Gastrocnemius medialis (tissue), 4 donors: ENCODE measurements at places on chromosomes 3 and 15. TPM values are rescaled to one million over a fixed set of nuclear protein-coding genes. Genes with fewer than 3 reads are reported as not detected.
A peak's percentile ranks its signal among the peaks of the same experiment; 100 is the strongest.

The FSTL1 gene
- total RNA-seq = 53.4 TPM

The LOXL1 gene
- 4.9 TPM for total RNA-seq

- no peaks in the 10 kb centered on the region for H3K4me1 ChIP-seq
- no peak overlapping the region for H3K4me3 ChIP-seq
- H3K27me3 ChIP-seq = no peaks in the 10 kb centered on the region
- H3K36me3 ChIP-seq = no peaks in the 10 kb centered on the region
- no peak overlapping the region for H3K27ac ChIP-seq
Observed at GRCh38 chr3:31724651-31725050, 191.9 kb downstream of the STT3B start.

GRCh38 chr15:74045184-74045583, 37.2 kb downstream of the GOLGA6A start:
- H3K27ac ChIP-seq = no peak overlapping the region
- no peaks in the 10 kb centered on the region for H3K27me3 ChIP-seq
- H3K4me3 ChIP-seq = no peak overlapping the region

DNA sequence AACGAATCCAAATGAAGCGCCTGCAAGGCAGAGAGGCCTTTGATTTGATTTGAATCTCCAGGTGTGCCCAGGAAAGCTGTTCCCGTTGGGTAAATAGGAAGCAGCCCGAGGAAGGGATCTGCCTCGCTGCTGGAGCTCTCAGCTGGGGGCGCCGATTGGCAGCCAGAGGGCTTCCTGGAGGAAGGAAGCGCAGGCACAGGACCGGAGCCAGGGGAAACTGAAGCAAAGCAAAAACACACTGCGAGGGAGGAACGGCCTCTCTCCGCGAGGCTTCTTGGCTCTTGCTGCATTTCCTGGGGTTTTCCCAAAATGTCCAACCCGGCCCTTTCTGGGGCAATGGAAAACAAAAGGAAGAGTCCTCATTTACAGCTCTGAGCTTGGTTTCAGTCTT, 80.3 kb downstream of the TMEM266 start:
- DNase-seq = no peak
- H3K27ac ChIP-seq = no peak overlapping the region
- no peaks in the 10 kb centered on the region for H3K4me1 ChIP-seq
- no peak overlapping the region for H3K4me3 ChIP-seq

DNA sequence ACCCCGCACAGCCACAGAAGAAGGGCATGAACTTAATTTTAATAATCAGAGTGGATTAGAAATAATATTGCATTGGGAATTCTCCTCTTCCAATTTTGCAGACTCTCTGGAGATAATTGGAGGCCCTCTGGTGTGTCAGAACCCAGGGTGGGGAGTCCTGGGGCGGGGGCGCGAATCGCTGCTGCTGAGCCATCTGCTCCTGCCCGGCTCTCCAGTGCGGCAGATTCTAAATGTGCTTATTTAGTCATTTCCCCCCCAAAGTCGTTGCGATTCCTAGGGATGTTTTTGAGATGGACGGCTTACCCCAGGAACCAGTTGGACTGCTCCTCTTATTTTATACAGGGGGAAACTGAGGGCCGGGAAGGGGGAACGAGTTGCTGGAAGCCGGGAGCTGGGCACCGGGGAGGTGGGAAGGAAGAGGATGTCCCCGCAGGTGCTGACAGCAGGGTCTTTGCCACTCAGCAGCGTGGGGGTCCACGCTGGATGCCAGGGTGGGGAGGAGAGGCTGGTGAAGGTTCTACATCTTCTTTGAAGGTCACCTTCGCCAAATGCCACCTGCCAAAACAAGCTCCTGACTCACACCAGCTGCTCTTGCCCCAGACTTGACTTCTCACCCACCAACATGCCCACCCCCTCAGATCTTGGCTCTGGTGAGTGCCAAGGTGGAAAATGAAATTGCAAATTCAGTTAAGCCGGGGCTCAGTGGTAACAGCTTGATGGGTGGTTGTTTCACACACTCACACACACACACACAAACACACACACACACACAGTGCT, 91.3 kb upstream of the PRR23E start:
- H3K36me3 ChIP-seq = no peaks in the 10 kb centered on the region
- H3K4me3 ChIP-seq = no peak overlapping the region
- H3K27me3 ChIP-seq = no peaks in the 10 kb centered on the region
- no peaks in the 10 kb centered on the region for H3K4me1 ChIP-seq

GRCh38 chr3:47283591-47284364, 1.0 kb downstream of the KLHL18 start:
- H3K4me3 ChIP-seq = peak overlapping the region; percentile 88
- H3K4me1 ChIP-seq = peaks cover 25% of the 10 kb centered on the region
- no peaks in the 10 kb centered on the region for H3K36me3 ChIP-seq
- no peaks in the 10 kb centered on the region for H3K27me3 ChIP-seq

The SNTN gene
- not detected for total RNA-seq

The GOLGA8Q gene
- total RNA-seq = not detected

GRCh38 chr3:82561784-82562183, 800.3 kb upstream of the GBE1 start:
- no peaks in the 10 kb centered on the region for H3K36me3 ChIP-seq
- no peaks in the 10 kb centered on the region for H3K27me3 ChIP-seq
- DNase-seq = no peak

The FAM43A gene
- 4.8 TPM for total RNA-seq

DNA sequence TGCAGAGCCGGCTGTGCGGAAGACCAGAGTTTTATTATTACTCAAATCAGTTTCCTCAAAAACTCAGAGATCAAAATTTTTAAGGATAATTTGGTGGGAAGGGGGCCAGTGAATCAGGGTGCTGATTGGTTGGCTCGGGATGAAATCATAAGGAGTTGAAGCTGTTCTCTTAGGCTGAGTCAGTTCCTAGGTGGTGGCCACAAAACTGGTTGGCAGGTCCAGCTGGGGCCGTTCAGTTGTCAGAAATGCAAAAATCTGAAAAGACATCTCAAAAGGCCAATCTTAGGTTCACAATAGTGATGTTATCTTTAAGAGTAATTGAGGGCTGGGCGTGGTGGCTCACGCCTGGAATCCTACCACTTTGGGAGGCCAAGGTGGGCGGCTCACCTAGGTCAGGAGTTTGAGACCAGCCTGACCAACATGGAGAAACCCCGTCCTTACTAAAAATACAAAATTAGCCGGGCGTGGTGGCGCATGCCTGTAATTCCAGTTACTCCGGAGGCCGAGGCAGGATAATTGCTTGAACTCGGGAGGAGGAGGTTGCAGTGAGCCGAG, 2.3 kb upstream of the ZNF589 start:
- H3K4me3 ChIP-seq = no peak overlapping the region
- peaks cover 20% of the 10 kb centered on the region for H3K4me1 ChIP-seq
- DNase-seq = no peak
- H3K27me3 ChIP-seq = no peaks in the 10 kb centered on the region
- H3K27ac ChIP-seq = no peak overlapping the region

DNA sequence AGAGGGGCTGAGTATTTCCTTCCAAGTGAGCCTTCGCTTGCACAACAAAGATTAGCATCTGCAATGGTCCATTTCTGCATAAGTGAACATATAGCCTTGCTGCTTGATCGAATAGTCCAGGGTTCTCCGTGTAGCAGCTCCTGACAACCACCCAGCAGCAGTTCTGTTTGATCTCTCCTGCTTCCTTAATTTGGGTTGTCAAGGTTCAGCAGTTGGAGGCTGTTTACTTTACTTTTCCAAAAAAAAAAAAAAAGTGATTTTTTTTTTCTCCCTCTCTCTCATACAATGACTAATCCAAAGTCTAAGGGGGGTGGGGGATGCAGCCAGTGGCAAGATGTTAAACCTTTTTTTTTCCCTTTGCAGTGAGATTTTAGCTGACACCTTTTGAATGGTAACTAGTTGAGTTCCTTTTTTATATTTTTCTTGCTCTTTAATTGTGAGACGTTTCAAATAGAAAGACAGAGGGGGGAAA, 3.6 kb downstream of the FOXP1 start:
- H3K36me3 ChIP-seq = no peaks in the 10 kb centered on the region
- no peaks in the 10 kb centered on the region for H3K27me3 ChIP-seq
- H3K4me3 ChIP-seq = no peak overlapping the region
- H3K27ac ChIP-seq = peak overlapping the region; percentile 94
